ENCODE measurements at places on chromosomes 2 and 18. TPM values are rescaled to one million over a fixed set of nuclear protein-coding genes. Genes with fewer than 3 reads are reported as not detected.

PRADC1 gene
- total RNA-seq: 54.8 TPM

LGALSL gene
- 9.0 TPM for total RNA-seq

AGXT gene
- 0.75 TPM for total RNA-seq

KCNF1 gene
- not detected for total RNA-seq

MYOM1 gene
- total RNA-seq: 3.7 TPM

ARL5A gene
- 36.9 TPM for total RNA-seq

EVA1A gene
- total RNA-seq: 1.9 TPM

GRHL1 gene
- total RNA-seq: 7.2 TPM

UPP2 gene
- not detected for total RNA-seq

TMEM150A gene
- total RNA-seq: 19.6 TPM

VAMP8 gene
- total RNA-seq: 38.5 TPM

UBXN2A gene
- 15.4 TPM for total RNA-seq

ZNF521 gene
- total RNA-seq: 30.6 TPM

CTLA4 gene
- total RNA-seq: not detected

CNNM4 gene
- total RNA-seq: 3.7 TPM

CHRND gene
- not detected for total RNA-seq

GREB1L gene
- 39.7 TPM for total RNA-seq

BMP10 gene
- total RNA-seq: not detected

UGT1A4 gene
- total RNA-seq: not detected

SLC19A3 gene
- total RNA-seq: 253 TPM

IL1F10 gene
- total RNA-seq: not detected
